ENCODE measurements at places on chromosomes 3 and 15.

DNA sequence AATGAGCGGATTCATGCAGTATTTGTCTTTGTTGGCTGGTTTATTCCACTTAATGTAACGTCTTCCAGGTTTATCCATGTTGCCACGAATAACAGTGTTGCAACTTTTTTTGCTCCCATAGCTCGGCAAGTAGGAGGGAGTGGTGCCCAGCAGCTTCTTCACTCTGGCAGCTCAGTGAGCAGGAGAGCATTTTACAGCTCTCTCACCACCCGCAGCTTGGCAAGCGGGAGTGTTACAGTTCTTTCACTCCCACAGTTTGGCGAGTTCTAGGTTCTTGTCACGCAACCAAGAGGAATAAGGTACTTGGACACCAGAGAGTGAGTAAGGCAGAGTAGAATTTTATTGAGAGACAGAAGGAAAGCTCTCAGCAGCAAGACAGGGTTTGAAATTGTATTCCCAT, 935.2 kb downstream of the TBL1XR1 start:
- ATAC-seq = no peak

GRCh38 chr3:184368586-184369183, 7.2 kb downstream of the POLR2H start:
- no peak for ATAC-seq

DNA sequence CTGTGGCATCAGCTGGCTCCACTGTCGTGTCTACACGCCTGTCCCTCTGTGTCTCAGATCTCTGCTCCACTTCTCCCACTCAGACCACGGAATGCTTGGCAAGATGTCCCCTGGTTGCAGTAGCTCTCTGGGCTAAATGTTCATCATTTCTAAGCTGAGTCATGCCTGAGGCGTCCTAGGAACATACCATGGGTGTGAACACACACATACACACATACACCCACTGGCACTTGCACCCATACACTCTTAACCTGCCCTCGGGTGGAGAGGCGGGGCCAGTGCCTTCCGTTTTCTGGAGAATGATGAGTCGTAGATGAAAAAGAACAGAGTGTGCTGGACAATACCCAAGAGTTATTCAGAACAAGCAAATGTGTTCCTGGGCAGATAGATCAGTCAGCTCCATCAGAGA, 72.4 kb downstream of the SENP2 start:
- ATAC-seq = peak; percentile 89

DNA sequence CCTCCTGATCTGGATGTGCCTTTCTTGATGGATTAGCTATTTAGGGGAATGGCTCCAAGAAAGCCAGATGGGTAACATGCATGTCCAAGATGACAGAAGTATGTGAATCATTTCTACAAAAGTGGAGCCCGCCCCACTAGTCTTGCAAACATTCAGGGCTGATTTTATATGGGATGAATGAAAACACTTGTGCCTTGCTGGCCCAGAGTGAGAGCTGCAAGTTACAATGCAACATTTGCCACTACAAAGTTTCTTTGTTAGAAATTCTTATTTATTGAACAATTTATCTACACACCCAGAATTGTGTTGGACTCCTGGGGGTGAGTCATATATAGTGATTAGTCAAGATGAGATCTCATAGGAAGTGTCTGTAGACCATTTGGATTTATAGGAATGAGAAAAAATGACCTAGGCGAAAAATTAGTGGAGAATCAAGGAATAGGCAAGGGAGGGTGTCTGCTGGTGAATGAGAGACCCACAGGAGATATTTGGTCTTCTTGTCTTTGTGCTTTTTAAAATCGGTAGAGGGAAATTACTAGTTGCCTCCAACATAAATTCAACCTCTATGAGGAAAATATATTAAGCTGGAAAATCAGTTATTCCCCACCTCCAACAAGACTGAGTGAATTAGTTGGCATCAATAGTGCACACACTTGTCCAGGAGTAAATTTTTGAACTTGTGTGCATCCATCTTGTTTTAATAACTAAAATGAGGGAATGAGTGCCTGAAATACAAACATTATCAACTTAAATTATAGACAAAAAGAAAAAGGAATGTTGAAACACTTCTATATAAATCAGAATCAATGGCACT, 53.5 kb upstream of the DCBLD2 start:
- no peak for ATAC-seq

GRCh38 chr3:78809966-78810365, 957.8 kb downstream of the ROBO1 start:
- no peak for ATAC-seq

GRCh38 chr3:70386043-70386442, 73.6 kb upstream of the MDFIC2 start:
- ATAC-seq = no peak

All from gastroesophageal sphincter (tissue), 4 donors.